Stimulated activated naive CD8-positive, alpha-beta T cell treated with anti-CD3 and anti-CD28 coated beads, Interleukin-15, Interleukin-2, amounts not matched to agents 100 U/mL and 50 U/mL, for 24 hours (primary cell): ENCODE measurements at places on chromosomes 1 and 21.

DNA sequence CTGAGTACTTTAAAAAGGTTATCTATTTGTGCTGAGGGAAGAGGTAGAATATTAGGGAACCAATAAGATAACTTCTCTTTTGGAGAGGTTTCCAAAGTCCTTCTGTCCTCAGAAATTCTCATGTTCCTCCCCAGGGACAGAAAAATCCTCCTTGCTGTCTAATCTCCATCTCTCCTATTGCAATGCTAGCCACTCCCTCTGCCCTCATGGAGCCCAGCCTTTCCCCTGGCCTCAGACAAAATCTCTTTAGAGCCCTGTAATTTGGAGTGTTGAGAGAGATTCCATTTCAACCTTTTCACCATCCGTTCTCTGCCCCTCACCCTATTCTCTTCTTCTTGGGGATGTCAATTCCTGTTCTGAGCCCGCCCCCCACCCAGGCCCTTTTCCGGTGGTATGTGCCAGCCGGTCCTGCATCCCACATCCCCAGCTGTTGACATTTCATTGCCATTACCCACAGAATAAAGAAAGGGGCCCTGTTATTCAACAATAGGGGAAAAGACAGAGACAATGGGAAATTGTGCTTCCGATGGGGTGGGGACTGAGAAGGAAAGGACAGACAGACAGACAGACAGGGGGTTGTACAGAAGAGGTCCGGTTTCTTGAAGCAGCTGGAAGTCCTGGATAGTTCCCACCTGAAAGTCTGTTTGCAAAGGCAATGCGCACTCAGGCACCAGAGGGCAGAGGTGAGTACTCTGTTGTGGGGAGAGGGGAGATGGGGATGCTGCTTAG lies at the start of gene HAPLN2:
Gene HAPLN2 (plus strand): TSS at position 563 of the 729 bp plus-strand sequence. CDS start 4,076 bp downstream, outside the sequence.
- DNase-seq: no peak

- no peak for DNase-seq
These were observed 6.4 kb upstream of the PEF1 start for GRCh38 chr1:31651089-31651420.

- no peak for DNase-seq
These were observed 3.4 kb downstream of the ZBTB21 start for GRCh38 chr21:42006765-42007164.

GRCh38 chr1:96104906-96105305 lies 616.7 kb upstream of the PTBP2 start:
- no peak for DNase-seq

DNA sequence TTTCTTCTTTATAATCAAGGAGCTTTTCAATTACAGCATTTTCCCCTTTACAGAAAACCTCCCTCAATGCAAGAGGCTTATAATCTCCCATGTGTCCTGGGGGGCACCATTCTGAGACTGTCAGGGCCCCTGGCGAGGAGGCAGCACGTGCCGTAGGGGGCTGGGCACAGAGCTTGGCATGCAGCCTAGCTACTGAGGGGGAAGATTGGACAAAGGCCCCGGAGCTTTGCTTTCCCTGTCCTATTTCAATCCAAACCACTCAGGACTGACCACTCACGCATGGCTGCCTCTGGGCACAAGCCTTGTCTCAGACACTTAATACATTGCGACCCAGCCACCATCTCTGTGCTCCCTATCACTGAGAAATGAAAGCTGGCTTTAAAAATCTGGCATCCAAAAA lies 2.8 kb upstream of the RAP1GAP start:
- DNase-seq: no peak

- DNase-seq: no peak
These were observed 22.8 kb upstream of the RGS1 start for GRCh38 chr1:192552760-192553191.

- DNase-seq: no peak
These were observed 239.6 kb upstream of the FGGY start for GRCh38 chr1:59057211-59057694.

GRCh38 chr1:20485527-20486456 lies at the start of gene CAMK2N1:
CAMK2N1 (minus strand) TSS chr1:20486210; CDS start chr1:20485379, 831 bp downstream.
- peak; percentile 62 for DNase-seq

DNA sequence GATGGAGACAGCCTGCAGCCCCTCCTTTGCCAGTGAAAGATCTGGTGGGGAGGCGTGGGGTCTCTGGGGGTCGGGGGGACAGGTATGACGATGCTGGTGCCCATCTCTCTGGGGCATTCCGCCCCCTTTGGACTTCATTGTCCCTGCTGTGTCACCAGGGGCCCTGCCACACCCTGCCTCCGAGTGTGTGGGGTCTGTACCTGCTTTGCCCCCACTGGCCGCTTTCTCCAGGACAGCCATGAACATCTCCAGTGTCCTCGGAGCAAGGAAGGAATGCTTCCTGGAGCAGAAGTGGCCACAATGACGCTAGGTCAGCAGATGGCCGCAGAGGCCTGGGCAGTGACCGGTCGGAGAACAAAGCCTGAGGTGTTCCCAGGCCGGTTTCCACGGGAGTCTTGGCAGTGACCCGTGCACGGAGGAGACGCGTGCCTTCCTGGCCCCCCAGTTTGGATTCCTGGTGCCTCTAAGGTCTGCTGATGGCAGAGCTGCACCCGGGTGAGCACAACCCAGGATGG lies 18.6 kb upstream of the TRAPPC10 start:
- DNase-seq: no peak

DNA sequence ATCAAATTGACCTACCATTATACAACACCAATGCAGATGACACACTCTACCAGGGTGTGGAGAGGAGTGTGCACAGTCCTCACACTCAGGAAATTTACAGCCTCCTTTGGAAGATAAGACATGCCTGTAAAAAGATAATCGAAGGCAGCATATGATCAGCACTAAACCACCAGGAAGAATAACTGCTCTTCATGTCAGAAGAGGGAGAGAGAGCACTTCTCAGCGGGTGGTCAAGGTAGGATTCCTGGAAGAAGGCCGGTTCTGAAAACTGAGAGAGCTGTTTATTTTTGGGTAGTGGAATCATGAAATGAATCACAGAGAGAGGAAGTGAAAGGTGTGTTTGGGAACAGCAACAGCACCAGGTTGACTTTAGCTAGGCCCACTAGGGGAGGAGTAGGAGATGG lies 14.0 kb upstream of the ZNF697 start:
- DNase-seq: no peak

DNA sequence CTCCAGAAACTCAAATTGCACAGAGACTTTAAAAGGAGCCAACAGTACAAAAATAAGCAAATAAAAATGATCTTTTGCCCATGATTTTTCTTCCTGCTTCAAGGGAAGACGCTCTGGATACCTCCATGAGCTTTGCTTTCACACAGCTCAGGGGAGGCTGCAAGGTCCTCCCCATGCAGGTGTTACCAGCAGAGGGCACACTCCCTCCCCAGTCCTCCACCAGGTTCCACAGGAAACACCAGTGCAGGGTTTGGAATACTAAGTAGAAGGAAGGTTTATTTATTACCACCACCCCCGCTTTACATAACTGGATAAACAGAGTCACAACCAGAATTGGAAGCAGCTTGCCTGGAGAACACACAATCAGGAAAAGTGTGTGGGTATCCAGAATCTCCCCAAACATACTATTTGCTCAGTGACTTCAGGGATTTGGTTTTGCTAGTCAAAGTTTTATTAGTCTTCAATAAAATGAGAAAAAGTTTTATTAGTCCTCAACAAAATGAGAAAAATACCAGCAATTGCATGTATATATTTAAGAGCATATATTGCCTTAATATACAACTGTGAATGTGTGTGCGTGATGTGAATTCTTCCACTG lies 37.3 kb downstream of the HSD3B1 start:
- DNase-seq: no peak

- DNase-seq: no peak
These were observed 46.7 kb upstream of the LAMC2 start for GRCh38 chr1:183139281-183139942.

DNA sequence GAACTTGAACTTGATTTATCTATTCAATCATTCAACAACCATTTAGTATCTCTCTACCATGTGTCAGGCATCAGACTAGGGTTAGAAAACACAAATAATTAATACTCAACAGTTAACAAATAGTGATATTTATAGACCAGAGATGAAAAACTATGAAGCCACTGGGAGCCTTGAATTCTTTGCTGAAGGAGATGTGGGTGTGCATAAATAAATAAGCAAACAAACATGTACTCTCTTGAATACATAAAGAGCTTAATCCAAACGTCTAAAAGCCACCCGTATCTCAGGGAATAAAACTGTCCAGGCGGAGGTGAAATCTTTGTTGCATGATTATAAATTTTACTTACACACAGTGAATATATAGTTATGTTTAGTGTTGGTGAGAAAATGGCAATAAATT lies 165.7 kb downstream of the SLC45A1 start:
- DNase-seq: no peak

DNA sequence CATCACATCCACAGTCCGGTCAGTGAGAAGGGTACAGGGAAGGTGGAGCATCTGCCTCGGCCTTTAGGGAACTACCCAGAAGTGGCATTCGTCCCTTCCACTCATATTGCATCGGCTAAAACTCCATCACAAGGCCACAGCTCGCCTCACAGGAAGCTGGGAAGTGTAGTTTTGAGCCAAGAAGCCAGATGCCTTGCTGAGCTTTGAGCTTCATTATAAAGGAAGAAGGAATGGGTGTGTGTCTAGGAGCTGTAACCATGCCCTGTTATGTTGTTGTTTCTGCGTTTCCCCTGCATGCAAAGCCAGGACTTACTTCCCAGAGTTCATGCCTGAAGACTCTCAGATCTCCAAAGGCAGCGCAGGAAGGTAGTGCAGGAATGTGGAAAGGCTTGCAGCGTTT lies 61.1 kb downstream of the OPTC start:
- DNase-seq: no peak

- no peak for DNase-seq
These were observed 12.4 kb downstream of the NEXN start for GRCh38 chr1:77900687-77901293.

GRCh38 chr21:43950936-43951335 lies 61.2 kb upstream of the TRAPPC10 start:
- DNase-seq: no peak

DNA sequence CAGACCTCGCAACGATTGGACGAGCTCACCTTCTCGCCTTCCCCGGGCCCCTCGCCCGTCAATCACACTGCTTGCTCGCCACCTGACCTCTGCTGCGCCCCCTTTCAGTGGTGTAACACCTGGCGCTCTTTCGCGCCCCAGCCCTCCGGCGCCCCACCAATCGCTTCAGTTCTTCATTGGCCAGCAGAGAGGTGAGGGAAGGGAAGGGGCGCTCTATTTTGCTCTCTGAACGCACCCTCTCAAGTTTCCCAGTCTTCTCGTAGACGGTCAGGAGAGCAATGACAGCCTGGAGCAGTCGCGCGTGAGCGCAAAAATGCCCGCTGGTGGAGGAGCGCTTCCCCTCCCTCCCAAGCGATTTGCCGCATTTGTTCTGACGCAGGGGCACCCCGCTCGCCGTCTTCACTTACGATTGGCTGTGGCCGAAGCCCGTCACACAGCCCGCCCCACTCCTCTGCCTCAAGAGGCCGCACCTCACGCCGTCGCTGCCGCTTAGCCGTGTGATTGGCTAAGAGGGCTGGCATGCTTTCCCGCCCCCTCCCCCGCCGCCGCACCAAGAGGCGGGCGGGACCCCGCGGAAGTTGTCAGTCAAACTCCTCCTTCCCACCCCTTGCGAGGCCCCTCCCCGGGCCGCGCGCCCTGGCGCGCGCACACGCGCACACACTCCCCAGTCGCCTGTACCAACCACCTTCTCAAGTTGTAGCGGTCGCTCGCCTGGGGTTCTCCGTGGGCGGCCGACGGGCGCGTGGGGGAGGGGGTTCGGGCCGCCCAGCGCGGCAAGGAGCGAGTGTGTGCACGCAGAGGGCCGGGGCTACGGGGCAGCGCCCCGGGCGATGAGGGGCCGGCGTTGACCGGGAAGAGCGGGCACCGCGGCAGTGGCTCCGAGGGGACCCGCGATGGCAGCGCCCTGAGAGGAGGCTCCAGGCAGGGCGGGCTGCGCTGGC lies at the start of gene PPP2R5A:
Gene PPP2R5A (plus strand): TSS at position 667 of the 941 bp plus-strand sequence. CDS start 701 bp downstream, outside the sequence.
- DNase-seq: peak; percentile 97
